ENCODE measurements at places on chromosomes 7 and 10.

GRCh38 chr10:32379950-32380551 lies 33.1 kb upstream of the EPC1 start:
- no peak for DNase-seq

DNA sequence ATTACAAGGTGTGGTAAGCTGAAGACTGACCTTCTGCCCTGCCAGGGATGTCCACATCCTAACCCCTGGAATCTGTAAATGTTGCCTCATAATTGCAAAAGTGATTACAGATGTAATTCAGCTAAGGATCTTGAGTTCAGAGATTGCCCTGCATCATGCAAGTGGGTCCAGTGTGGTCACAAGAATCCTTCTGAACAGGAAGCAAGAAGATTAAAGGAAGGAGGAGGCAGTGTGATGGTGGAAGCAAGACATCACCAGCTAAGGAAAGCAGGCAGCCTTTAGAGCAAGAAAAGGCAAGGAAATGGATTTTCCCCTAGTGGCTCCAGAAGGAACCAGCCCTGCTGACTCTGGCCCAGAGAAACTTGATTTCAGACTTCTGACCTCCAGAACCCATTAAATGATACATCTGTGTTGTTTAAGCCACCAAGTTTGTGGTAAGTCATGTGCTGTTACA lies 78.1 kb downstream of the USP6NL start:
- DNase-seq, result peak; percentile 40

DNA sequence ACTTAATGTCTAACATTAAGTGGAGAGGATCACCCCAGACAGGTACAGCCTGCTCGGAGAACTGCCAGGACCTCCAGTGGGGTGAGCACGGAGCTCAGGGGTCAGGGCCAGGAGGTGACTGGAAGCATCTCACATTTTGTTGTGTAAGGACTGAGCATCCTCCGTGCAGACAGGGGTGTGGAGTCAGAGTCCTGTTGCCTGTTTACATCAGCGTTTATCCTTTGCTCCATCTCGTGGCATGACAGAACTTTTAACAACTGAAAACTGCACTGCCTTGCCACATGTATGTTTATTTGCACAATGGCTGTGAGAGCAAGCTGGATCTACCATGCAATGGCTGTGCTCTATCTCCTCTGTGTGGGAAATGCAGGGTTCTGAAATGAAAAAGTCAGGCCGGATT lies 175.4 kb upstream of the AKR1E2 start:
- peak; percentile 72 for DNase-seq

DNA sequence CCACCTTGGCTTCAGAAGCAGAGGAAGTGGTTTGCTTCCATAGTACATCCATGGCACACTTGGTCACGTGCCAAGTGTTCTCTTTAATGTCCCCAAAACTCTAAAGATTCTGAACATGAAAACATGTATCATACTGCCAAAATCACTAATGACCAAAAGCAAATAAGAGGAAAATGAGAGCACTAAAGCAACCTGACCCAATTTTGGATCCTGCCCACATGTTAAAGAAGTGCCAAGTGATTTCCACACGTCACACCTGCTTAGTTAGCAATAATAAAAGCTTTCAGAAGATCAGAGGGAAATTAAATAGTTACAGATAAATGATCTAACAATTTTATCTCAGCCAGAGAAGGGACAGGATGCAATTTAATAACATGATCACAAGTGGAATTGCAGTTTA lies 1170.0 kb downstream of the XPNPEP1 start:
- DNase-seq, result no peak

DNA sequence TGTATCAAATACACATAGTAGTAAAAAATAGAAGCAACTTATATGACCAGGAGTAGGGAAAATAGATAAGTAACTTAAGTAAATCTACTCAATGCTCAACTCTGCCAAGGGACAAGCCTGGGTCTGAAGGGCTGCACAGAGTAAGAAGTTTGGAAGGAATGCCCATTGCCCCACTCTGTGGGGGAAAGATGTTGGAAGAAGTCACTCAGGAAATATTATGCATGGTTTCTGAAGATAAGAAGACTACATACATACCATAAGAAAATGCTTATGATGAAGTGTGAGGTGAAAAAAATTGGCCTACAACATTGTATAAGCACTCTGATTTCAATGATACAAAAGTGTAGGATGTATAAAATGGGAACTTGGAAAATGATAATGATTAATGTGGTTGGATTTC lies 54.0 kb downstream of the LAMB4 start:
- DNase-seq, result no peak
